Epithelial cell of prostate (primary cell): ENCODE measurements at places on chromosomes 2 and 18.

- DNase-seq = no peak
These were observed 133.6 kb downstream of the GULP1 start for GRCh38 chr2:188425266-188425665.

- no peak for DNase-seq
These were observed 84.5 kb downstream of the CELF4 start for GRCh38 chr18:37481072-37481471.

DNA sequence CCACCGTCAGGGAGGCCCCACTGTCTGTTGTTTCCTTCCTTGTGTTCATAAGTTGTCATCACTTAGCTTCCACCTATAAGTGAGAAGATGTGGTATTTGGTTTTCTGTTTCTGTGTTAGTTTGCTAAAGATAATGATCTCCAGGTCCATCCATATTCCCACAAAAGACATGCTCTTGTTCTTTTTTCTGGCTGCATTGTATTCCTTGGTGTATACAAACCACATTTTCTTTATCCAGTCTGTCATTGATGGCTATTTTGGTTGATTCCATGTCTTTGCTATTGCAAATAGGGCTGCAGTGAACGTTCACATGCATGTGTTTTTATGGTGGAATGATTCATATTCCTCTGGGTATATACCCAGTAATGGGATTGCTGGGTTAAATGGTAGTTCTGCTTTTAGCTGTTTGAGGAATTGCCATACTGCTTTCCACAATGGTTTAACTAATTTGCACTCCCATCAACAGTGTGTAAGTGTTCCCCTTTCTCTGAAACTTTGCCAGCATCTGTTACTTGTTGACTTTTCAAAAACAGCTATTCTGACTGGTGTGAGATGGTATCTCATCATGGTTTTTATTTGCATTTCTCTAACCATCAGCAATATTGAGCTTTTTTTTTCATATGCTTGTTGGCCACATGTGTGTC lies 156.6 kb upstream of the NOSTRIN start:
- no peak for DNase-seq

DNA sequence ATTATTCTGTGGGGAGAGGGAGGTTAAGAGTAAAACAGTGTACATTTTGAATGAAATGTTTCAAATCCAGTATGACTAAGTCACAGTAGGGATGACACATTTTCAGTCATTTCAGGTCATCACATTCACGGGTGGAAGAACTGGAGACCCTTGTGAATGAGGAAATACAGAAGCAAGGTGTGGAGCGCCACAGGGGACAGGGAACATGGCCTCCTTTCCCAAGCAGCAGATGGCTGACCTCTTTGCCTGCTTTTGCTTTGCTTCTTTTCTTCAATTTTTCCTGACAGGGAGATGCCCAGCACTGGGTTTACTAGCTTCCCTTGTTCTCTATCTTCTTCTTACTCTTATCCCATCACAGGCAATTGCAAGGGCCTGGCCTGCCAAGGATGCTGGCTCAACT lies 278.9 kb upstream of the DLGAP1 start:
- DNase-seq = no peak

DNA sequence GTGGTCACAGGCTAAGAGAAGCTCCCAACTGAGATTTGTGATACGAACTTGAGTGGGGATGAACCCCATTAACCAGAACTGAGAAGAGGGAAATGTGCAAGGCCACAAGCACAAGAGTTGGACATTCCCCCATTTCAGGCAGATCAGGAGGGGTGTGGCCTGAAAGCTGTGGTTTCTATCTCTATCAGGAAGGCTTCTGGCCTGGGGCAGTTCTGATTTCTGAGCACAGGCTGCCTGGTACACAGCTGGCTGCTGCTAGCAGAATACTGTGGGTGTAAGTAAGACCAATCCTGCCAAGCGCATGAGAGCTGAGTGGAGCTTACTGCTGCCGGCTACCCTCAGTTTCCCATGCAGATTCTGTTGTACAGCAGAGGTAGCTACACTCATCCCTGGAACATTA lies 484.6 kb downstream of the SATB2 start:
- DNase-seq = no peak

DNA sequence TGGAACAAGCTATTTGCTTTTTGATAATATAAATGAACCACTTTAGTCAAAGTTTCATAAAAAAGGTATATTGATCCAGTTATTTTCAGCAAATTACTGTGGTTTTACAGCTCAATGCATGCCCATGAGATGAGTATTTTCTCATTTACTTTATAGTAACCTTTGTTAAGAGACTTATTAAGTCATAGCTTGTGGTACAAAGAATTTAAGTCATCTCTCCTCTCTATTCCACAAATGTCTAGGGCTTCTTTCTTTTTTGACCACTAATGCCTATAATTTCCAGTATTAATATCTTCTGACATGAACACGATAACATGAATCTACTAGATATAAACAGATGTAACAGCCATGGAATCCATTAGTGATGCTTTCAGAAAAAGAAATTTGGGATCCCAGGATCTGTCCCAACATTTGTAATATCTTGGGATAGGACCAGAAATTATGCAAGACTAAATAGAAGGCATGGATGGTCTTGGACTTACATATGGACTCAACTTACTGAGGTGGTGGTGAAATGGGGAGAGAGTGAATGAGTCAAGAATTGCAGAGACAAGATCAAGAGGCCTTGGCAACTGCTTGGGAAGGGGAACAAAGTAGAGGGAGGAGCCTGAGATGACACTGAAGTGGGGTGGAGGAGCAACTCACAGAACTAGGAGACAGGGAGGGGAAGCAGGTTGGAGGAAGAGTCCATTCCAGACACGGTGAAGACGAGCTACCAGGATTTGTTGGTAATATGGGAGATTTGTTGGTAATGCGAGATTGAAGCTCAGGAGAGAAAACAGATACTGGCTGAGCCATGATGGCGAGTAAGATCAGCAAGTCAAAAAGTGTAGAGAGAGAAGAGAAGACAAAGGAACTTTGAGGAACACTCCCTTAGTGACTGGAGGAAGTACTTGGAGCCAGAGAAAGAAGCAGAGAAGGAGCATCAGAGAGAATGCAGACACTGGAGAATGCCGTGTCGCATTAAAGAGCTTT lies 42.4 kb upstream of the KDM3A start:
- no peak for DNase-seq

GRCh38 chr2:200463452-200463851 lies 46.4 kb downstream of the KCTD18 start:
- DNase-seq = no peak

GRCh38 chr2:190683802-190684201 lies 34.9 kb downstream of the NAB1 start:
- DNase-seq = no peak

GRCh38 chr2:12486205-12487118 lies 230.3 kb upstream of the TRIB2 start:
- peak; percentile 33 for DNase-seq

DNA sequence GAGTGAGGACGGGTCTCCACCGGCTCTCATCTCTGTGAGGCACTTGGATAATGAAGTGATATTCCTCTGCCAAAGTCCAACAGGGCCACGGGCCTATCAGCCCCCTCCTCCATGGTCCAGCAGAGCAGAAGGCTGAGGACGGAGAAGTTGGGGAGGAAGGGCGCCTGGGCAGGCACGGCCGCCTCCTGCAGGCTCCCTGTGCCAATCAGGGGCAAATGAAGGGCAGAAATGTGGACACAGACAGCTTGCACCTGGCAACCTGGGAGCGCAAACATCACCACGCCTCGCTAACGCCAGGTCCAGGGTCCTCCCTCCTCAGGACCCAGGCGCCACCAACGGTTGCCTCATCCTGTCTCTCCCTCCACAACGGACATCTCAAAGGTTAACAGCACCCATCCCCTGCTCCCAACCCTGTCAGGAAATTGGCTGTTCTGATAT lies 24.3 kb downstream of the SMAD7 start:
- DNase-seq = no peak

DNA sequence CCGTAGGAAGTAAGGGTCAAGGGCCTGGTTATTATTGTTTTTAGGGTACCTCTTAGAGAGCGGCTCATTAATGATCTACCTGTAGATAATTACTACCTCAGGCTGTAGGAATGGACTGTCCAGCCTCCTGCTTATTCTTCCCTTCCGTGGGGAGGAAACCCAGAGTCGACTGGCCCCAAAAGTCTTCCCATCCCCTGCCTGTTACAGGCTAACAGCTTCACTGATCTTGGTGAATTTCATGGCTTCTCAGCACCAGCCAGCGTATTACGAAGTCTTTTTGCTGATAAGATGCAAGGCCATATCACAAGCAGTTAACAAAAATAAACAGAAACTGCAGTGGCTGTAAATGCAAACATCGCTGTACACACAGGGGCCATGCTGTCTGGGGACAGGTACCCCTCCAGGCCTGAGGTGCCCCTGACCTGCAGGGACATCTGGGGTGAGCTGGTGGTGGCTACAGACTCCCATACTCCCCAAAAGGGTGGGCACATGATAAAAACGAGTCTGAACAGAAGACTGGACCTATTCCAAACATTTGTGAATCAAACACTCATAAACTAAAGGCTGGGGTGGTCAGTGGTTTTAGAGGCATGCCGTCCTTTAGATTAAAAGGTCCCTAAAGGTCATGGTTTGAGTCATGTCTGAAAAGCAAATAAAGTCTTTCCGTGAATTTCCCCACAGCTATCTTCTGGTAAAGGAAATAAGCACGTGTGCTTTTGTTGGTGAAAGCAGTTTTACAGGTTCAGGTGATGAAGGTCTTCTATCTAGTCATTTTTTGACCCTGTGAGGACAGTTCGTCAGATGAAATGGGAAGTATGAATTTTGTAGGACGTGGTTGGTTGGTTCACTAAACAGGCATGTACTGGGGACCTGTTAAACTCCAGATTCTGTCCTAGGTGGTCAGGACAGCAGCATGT lies 36.7 kb downstream of the TTC39C start:
- no peak for DNase-seq

DNA sequence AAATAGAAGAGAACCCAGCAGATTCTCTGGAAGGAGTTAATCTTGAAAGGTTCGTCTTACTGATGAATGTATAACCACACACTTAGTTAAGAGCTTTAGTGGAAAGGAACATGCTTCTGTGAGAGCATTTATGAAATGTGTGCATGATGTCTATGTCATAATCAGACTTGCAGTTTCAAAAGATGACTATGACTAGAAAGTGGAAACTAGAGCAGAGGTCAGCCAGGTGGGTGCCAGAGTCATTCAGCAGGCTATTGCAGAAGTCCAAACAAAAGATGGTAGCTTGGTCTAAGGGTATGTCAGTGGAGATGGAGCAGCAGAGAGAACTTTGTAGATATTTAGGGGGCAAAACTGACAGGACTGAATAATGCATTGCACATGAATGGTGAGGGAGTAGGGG lies 825.8 kb downstream of the DCC start:
- DNase-seq = no peak

DNA sequence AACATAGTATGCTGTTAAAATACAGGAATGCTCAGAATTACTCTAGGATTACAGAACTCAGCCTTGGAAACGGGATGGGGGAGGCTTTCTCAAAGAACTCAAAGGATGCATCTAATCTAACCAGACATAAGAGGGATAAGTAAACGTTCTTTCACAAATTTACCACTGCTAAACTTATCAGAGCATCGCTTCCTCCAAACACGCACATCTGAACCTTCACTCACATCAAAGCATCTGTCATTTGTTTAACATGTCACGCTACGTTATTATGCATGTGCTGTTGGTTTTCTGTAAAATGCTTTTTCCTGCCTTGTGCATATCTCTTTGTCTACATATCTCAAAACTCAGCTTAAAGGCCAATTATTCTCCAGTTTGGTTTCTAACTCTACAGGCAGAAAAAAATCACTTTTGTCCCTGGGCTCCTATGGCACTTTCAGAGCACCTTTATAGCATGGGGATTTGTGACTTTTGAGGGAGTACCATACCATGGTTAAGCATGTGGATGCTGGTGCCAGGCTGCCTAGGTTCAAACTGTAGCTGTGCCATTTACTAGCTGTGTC lies 106.7 kb upstream of the FSHR start:
- DNase-seq = no peak

- DNase-seq = no peak
These were observed 718.8 kb downstream of the DPP10 start for GRCh38 chr2:115161081-115161770.

DNA sequence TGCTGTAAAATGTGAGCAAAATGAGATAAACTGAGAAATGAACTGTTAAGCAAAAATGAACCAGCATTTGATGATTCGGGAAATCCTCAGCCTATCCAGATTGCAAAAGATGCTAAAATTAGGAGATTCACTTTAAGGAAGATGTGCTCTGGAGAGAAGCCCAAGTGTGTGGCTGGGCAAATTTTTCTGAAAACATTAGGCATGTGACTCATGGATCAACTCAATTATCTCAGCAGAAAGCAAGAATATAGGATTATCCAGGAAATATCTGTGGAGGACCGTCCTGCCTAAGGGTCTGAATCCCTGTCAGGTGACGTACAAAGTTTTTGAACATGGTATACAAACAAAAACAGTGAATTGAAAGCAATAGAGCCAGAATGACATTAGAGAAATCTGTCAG lies 1268.3 kb upstream of the TMEFF2 start:
- no peak for DNase-seq

GRCh38 chr2:11939523-11939922 lies 193.1 kb downstream of the LPIN1 start:
- no peak for DNase-seq

DNA sequence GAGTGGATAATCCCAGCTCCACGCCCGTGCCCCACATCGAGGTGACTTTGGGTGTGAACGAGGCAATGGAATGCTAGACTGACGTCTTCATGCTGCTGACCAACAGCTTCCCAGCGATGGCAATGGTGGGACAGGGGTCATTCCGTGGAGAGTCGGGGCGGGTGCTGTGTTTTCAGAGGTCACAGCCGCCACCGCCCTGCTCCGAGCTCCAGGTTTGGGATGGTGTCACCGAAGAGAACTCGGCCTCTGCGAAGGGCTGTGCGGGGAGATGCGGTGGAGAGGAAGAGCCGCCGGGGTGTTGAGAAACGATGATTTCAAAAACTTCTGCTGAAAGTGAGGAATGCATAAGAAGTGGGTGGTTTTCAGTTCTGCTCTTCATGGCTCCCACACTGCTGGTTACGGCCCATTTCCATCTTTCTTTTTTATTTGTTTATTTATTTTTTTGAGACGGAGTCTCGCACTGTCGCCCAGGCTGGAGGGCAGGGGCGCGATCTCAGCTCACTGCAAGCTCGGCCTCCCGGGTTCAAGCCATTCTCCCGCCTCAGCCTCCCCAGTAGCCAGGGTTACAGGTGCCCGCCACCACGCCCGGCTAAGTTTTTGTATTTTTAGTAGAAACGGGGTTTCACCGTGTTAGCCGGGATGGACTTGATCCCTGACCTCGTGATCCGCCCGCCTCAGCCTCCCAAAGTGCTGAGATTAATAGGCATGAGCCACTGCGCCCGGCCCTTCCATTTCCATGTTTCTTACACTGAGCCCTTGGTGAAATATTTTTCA lies 142.6 kb downstream of the RTP5 start:
- no peak for DNase-seq
